Upper lobe of left lung (tissue), 6 donors: ENCODE measurements at places on chromosomes 12 and 14. TPM values are rescaled to one million over a fixed set of nuclear protein-coding genes. Genes with fewer than 3 reads are reported as not detected.
A peak's percentile ranks its signal among the peaks of the same experiment; 100 is the strongest.

DNA sequence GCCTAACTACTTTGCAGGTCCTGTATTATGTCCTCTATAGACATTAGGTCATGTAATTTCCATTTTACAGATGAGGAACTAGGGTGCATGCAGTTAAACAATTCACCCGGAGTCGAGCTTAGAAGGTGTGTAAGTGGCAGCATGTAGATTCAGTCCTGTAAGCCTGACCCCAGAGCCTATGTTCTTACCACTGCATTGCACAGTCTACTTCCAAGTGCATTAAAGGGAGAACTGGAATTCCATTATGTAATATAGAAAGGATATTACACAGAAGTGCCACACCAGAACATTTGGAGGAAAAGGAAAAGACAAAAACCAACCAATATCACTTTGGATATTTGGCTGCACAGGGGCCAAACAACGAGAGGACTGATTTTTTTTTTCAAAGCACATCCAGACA lies 1.2 kb downstream of the GLT8D2 start:
- H3K27ac ChIP-seq, result no peak overlapping the region
- no peak for DNase-seq
- no peaks in the 10 kb centered on the region for H3K36me3 ChIP-seq
- no peaks in the 10 kb centered on the region for H3K27me3 ChIP-seq
- H3K4me1 ChIP-seq, result peaks cover 3% of the 10 kb centered on the region

DNA sequence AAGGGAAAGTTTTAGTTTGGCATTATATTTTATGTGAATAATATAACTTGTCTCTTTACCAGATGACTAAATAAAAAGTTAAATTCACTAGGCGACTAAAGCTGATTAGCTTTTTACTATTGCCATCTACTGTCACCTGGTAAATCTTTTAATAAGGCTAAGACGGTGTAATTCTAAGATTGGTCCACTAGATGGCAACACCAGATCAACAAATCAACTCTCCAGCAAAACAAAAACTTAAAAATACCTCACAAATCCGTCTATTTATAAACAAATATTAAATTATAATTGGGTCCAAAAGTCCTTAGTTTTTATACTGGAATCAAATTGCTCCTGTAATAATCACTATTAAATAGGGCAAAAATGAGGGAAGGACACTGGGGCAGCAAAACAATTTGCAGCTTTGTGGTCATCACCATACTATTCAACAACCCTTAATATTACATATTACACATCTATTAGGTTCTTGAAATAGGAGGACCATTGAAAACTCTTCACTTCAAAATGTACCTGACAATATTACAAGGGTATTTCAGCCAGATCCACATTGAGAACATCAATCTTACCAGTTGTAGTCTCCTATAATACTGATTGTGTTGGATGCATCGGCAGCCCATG lies 47.9 kb downstream of the GALC start:
- H3K4me3 ChIP-seq, result no peak overlapping the region
- H3K4me1 ChIP-seq, result no peaks in the 10 kb centered on the region
- no peak for DNase-seq
- peaks cover 11% of the 10 kb centered on the region for H3K36me3 ChIP-seq

- no peaks in the 10 kb centered on the region for H3K27me3 ChIP-seq
- H3K4me1 ChIP-seq, result peaks cover 13% of the 10 kb centered on the region
- no peaks in the 10 kb centered on the region for H3K36me3 ChIP-seq
These were observed at the start of gene EVL for GRCh38 chr14:100065111-100065871. Gene EVL, plus strand, starts transcription at chr14:100065422. Its CDS starts 79 bp downstream, at chr14:100065501.

GRCh38 chr14:71554323-71554722 lies 377.9 kb upstream of the RGS6 start:
- H3K4me3 ChIP-seq, result no peak overlapping the region
- H3K4me1 ChIP-seq, result peaks cover 14% of the 10 kb centered on the region
- H3K27me3 ChIP-seq, result no peaks in the 10 kb centered on the region
- H3K27ac ChIP-seq, result no peak overlapping the region

DNA sequence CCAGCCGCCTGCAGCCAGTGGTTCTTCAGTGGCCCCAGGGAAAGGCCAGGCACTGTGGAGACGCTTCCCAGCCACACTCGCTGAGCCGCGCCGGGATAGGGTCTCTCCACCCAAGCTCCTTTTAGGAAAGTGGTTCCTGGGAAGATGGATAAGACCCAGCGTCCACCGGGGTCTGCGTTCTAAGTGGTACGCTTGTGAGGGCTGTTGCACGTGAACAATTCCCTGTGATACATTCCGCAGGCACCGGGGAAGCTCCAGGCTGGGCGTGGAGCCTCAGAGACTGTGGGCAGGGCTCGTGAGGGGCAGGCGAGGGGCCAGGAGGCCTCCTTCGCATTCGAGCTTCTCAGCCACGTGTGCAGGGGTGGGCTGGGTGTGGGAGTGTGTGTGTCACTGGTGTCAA lies 48.4 kb downstream of the GALNT9 start:
- H3K36me3 ChIP-seq, result no peaks in the 10 kb centered on the region
- H3K27ac ChIP-seq, result no peak overlapping the region
- no peak for DNase-seq
- no peaks in the 10 kb centered on the region for H3K4me1 ChIP-seq
- no peak overlapping the region for H3K4me3 ChIP-seq

GRCh38 chr12:116323406-116324386 lies 46.2 kb upstream of the MED13L start:
- no peak for DNase-seq
- H3K36me3 ChIP-seq, result no peaks in the 10 kb centered on the region
- H3K4me3 ChIP-seq, result no peak overlapping the region
- no peak overlapping the region for H3K27ac ChIP-seq
- peaks cover 18% of the 10 kb centered on the region for H3K4me1 ChIP-seq

- no peaks in the 10 kb centered on the region for H3K36me3 ChIP-seq
- H3K27me3 ChIP-seq, result no peaks in the 10 kb centered on the region
- no peaks in the 10 kb centered on the region for H3K4me1 ChIP-seq
These were observed 782.1 kb upstream of the TBX3 start for GRCh38 chr12:115466076-115466475.

GRCh38 chr12:7781274-7781673 lies 7.9 kb upstream of the NANOG start:
- no peaks in the 10 kb centered on the region for H3K4me1 ChIP-seq
- no peaks in the 10 kb centered on the region for H3K36me3 ChIP-seq
- no peak overlapping the region for H3K4me3 ChIP-seq

GRCh38 chr12:118063576-118064391 lies 2.8 kb upstream of the WSB2 start:
- peaks cover 44% of the 10 kb centered on the region for H3K4me1 ChIP-seq
- H3K36me3 ChIP-seq, result no peaks in the 10 kb centered on the region
- H3K27ac ChIP-seq, result no peak overlapping the region
- H3K27me3 ChIP-seq, result no peaks in the 10 kb centered on the region
- no peak overlapping the region for H3K4me3 ChIP-seq

DNA sequence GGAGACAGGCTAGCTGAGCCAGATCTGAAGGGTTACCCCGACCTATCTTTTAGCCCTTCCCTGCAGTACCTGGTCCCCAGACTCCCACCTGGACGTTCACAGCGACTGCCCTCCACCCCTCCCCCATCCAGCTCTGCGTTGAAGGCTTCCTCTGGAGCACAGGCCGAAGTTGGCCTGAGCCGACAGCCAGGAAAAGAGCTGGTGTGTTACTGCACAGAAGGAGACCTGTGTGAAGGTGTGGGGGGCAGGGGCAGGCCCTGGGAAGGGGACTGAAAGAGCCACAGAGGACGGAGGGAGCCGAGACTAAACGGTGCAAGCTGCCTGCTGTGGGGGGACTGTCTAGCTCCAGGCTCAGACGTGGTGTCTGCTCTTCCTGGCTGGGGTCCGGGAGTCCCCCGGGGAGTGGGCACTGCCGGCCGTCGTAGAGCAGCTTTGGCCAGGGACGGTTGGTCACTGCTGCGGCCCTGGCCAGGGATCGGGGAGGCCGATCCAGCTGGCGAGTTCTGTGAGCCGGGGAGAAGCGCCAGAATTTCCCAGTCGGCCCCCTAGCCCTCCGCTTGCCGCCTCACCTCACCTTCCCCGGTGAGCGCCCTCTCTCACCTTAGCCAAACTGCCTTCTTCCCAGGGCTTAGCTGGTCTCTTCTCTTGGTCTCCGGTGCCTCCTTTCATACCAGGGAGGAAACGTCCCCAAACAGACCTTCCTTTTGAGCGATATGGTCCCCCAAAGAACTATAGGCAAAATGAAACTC lies 899 bp upstream of the COL2A1 start:
- H3K27me3 ChIP-seq, result peaks cover 45% of the 10 kb centered on the region
- H3K27ac ChIP-seq, result no peak overlapping the region
- DNase-seq, result peak; percentile 41
- H3K4me3 ChIP-seq, result no peak overlapping the region

- H3K36me3 ChIP-seq, result no peaks in the 10 kb centered on the region
- H3K27me3 ChIP-seq, result no peaks in the 10 kb centered on the region
These were observed 991 bp upstream of the RCOR1 start for GRCh38 chr14:102591372-102591943.

- peaks cover 8% of the 10 kb centered on the region for H3K4me1 ChIP-seq
- H3K4me3 ChIP-seq, result no peak overlapping the region
- H3K27ac ChIP-seq, result no peak overlapping the region
- peaks cover under 1% of the 10 kb centered on the region for H3K36me3 ChIP-seq
- H3K27me3 ChIP-seq, result no peaks in the 10 kb centered on the region
These were observed 1.7 kb upstream of the LDHB start for GRCh38 chr12:21659383-21659782.

GRCh38 chr14:78363008-78363407 lies 192.8 kb downstream of the NRXN3 start:
- no peaks in the 10 kb centered on the region for H3K4me1 ChIP-seq
- H3K36me3 ChIP-seq, result no peaks in the 10 kb centered on the region
- H3K4me3 ChIP-seq, result no peak overlapping the region

DNA sequence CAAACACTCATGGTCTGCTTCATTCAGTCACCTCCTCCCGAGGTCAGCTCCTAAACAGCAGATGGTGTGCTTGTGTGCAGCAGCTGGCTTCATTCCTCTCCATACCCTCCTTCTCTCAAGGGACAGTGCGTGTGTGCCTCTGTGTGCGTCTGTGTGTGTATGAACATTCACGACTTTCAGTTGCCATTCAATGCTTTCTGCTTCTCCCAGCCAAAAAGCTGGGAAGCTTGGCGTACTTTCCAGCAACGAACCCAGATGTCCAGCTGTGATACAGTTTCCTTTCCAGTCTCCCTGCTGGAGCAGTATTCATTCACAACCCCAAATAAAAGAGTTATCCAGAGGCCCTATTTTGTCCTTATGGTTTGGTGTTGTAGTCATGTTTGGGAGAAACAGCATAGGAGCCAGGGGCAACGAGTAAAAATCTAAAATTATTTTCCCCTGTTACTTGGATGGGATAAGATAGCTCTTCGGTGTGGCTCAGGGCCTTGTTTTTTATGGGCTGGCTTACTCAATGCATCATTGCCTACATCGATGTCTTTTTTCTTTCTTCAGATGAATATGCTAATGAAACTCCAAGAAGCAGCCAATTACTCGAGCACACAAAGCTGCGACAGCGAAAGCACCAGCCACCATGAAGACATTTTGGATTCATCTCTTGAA lies 379.3 kb downstream of the NAV3 start:
- no peaks in the 10 kb centered on the region for H3K27me3 ChIP-seq
- DNase-seq, result no peak
- no peak overlapping the region for H3K27ac ChIP-seq
- no peaks in the 10 kb centered on the region for H3K36me3 ChIP-seq
- H3K4me3 ChIP-seq, result no peak overlapping the region
- no peaks in the 10 kb centered on the region for H3K4me1 ChIP-seq

- peaks cover 4% of the 10 kb centered on the region for H3K4me1 ChIP-seq
- peak overlapping the region; percentile 59 for H3K27ac ChIP-seq
- DNase-seq, result no peak
- no peaks in the 10 kb centered on the region for H3K36me3 ChIP-seq
- no peaks in the 10 kb centered on the region for H3K27me3 ChIP-seq
These were observed 2.3 kb downstream of the CLEC2B start for GRCh38 chr12:9866860-9867269.

The FOXN4 gene
- total RNA-seq, result not detected

The RHOF gene
- 52.6 TPM for total RNA-seq

The DAO gene
- not detected for total RNA-seq

The ANG gene
- 16.8 TPM for total RNA-seq

The KIF26A gene
- 1.8 TPM for total RNA-seq

The HCAR2 gene
- total RNA-seq, result 4.7 TPM

The ZNF664 gene
- total RNA-seq, result 49.1 TPM
